ENCODE measurements at places on chromosomes 4 and X.

DNA sequence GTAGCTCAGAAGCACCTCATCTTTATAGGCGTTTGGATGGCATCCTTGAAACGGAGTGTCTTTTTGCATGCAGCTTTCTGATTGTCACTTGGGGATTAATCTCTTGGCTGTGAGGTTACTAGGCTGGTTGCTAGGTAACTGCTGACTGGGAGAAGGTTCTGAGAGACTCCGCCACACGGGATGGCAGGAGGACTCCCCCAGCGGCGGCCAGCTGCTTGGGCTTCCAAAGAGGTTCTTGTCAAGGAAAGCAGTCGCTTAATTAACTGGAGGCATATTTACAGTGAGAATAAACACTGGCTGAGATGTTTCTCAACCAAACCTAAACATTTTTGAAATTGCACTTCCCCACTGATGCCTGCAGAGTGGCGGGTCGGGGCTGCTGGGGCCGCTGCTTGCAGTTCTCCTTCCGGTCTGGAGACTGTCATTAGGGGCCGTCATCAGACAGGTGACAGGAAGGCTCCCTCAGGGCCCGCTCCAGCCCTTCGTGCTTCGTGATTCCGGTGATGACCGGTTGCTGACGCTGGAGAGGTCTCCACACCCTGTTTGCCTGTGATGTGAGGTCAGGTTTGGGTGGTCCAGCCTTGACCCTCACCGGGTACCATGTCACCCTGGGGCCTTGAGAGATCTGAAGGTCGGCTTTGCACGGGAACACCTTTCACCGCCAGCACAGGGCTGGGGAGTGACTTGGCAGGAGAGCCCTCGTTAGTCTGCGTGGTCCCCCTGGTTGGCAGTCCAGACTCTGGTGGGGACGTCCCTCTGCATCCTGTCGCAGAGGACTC lies 9.1 kb downstream of the NSG1 start:
- no peak for DNase-seq

- DNase-seq, result no peak
Observed at GRCh38 chr4:37132975-37133360, 111.6 kb upstream of the NWD2 start.

- no peak for DNase-seq
Observed at GRCh38 chr4:156858071-156858470, 113.5 kb downstream of the PDGFC start.

GRCh38 chrX:129597905-129598304 lies 56.9 kb downstream of the APLN start:
- no peak for DNase-seq

Measured in stimulated activated CD8-positive, alpha-beta memory T cell treated with anti-CD3 and anti-CD28 coated beads, Interleukin-4, amount 100 ng/mL, for 24 hours (primary cell).